Activated CD4-positive, alpha-beta T cell treated with anti-CD3 and anti-CD28 coated beads for 36 hours (primary cell): ENCODE measurements at places on chromosomes 1 and 21.

DNA sequence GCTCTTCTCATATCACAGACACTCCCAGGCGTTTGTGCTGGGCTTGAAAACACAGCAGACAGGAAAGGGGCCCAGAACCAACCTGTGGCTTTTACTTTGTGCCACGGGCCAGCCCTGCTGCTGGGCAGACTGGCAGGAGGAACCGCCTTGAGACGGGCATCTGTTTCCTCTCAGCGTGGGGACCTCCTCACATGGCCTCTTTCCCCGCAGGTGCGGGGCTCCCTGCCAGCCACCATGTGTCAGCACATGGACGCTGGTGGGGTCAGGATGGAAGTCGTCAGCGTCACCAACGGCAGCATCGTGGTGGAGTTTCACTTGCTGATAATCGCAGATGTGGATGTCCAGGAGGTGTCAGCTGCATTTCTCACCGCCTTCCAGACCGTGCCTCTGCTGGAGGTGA is 47.8 kb downstream of the UMODL1 start:
- DNase-seq, result peak; percentile 25

- no peak for DNase-seq
Measured at GRCh38 chr21:36411301-36411700, 26.1 kb downstream of the CHAF1B start.

DNA sequence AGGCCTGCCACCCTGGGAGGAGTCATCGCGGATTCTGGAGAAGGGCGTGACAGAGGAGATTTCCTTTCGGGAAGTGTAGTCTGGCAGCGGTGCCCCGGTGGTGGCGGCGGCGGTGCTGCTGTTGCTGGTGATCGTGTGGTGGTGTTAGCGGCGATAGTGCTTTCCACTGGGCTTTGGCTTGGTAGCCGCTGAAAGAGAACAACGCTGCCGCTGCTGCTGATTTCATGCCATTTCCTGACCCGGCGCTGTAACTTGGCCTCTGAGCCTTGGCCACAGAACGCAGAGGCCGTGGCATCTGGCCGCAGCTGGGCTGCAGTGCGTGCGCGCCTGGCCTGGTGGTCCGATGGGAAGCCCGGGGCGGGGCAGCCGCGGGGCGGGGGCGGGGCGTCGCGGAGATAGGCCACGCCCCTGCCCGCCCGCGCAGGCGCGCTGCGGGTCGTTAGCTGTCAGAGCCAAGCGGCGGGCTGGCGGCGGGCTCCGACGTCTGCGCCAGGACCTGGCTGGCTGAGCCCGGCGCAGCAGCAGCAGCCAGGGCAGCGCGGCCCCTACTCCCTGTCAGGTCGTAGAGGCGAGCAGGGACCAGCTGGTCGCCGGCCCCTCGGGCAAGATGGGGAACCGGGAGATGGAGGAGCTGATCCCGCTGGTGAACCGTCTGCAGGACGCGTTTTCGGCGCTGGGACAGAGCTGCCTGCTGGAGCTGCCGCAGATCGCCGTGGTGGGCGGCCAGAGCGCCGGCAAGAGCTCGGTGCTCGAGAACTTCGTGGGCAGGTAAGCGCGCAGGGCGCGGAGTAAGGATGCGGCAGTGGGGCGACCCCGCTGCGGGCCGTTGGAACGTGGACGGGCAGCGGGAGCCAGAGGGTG is at the start of gene DNM3:
TSS of gene DNM3 (plus strand) at position 449 of the 861 bp plus-strand sequence. CDS start at position 608, 159 bp downstream.
- DNase-seq, result peak; percentile 85

DNA sequence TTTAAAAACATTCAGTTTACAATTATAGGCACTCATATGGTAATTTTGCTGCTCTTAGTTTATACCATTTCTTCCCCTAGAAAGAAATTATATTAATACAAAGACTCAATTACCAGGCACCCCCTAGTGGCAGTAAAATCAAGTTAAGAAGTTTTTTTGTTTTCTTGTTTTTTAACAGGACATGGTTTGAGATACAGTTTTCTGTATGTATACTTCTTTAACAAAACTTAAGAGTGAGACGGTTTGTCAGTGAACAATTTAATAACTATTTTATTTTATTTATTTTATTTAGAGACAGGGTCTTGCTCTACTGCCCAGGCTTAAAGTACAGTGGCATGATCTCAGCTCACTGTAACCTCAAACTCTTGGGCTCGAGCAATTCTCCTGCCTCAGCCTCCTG is 224.6 kb downstream of the FAF1 start:
- no peak for DNase-seq

DNA sequence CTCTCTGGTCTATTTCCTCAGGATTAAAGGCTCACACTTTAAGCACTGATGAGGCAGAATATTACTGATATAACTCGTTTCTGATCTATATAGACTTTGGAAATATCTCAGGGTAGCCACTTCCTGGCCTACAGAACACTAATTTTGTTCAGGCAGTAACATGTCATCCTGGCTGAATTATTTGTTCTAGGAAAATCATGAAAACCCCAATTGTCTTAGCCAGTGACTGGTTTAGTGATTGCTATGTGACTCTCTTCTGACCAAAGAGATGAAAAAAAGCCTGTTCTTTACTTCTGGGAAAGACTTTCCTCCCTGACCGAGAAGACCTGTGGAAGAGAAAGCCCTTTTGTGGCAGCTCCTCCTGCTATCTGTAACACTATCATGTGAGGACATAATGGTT is 453.7 kb downstream of the SETD4 start:
- DNase-seq, result no peak
